ENCODE measurements at places on chromosomes 2 and 18.

- no peak for DNase-seq
Observed at GRCh38 chr18:23151414-23152099, 16.3 kb downstream of the CABLES1 start.

DNA sequence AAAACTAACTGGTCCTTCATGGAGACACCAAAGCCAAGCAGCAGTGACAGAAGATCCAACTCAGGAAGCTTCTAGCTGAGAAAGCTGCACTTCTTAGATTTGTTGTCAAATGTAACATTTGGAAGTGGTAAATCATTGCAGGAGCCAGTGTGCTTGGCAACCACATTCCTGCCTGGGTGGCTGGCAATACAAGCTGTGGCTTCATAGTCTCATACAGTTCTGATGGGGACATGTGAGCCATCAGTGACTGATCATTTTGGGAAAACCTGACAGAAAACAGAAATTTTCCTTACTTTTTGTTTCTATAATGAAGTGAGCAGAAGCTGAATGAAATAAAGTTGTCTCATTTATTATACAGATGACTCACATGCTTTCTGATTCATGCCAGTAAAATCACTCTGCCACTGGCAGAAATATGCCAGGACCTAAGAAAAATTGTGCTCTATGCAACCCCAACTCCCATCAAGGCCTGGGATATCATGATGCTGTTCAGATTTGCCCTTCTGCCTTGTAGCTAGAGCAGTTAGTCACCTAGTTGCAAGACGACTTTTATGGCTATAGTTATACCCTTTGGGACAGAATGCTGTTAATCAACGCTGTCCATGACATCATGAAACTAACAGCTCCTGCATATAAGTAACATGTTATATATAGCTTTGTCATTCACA lies 508.1 kb downstream of the ADCYAP1 start:
- no peak for DNase-seq

- no peak for DNase-seq
Observed at GRCh38 chr2:20603791-20604190, 47.1 kb downstream of the HS1BP3 start.

DNA sequence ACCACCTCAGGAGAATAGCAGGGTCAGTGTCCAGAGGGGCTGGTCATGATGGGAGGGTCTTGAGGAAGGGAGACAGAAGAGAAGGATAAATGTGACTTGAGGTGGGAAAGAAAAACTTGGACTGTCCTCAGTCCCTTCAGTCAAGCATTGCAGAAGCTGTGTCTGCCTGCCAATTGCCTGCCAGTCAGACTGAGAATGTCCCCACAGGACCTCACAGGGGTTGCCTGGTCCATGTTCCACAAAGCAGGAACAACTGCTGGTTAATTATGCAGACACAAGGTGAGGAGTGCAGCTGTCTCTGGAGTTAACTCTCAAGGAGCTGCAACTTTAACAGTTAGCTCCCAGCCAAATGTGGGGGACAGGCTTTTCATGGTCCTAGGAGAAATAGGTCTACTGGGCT lies 75.7 kb downstream of the TRIM43 start:
- DNase-seq, result no peak

- no peak for DNase-seq
Observed at GRCh38 chr2:130837175-130837810, 579 bp downstream of the ARHGEF4 start.

DNA sequence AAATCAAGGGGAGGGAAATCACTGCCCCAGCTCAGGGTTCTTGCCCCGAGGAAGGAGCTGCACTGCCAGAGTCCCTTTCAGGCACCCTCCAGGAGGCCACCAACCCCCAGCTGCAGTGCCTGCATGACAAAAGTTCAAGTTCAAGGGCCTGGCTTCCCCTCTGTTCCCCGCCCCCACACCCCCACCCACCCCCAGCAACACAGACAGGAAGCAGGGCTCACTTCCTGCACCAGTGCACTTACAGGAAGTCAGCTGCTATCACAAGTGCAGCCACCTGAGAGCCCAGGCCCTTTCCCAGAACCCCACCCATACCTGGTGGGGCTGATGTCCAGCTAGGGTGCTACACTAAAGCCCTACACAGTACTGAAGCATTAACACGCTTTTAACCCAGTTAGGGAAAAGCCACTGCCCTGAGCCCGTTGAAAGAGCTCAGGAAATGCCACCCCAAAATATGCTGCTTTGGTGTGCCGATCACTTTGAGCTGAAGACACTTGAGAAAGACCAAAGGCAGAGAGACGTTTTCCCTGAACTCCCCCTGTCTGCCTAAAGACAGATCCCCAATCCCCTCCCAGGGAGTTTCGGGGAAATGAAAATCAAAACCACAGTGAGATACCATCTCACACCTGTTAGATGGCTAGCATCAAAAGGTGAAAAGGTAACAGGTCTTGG lies 109.9 kb upstream of the CAB39 start:
- DNase-seq, result no peak

GRCh38 chr2:235523486-235524150 lies 29.8 kb downstream of the AGAP1 start:
- no peak for DNase-seq

- no peak for DNase-seq
Observed at GRCh38 chr2:187644486-187644885, 90.3 kb upstream of the TFPI start.

DNA sequence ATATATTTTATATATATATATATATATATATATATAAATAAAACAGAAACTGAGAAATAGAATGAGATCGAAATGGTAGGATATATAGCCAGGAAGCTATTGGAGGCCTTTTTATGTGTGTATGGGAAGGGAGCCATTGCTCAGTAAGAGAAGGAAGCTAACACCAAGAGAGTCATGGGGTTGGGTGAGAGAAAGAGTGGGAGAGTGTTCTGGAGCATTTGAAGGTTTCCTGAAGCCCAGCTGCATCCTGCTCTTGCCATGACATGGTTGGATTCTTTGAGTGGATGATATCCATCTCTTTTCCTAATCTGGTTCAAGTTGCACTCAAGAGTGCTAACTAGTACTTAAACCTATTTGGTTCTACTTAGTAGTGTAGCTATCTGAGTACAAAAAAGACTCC lies 282.3 kb downstream of the DYSF start:
- DNase-seq, result no peak

- DNase-seq, result no peak
Observed at GRCh38 chr2:121698318-121698930, 38.3 kb downstream of the NIFK start.

- DNase-seq, result no peak
Observed at GRCh38 chr18:1779587-1779986, 791.7 kb downstream of the METTL4 start.

DNA sequence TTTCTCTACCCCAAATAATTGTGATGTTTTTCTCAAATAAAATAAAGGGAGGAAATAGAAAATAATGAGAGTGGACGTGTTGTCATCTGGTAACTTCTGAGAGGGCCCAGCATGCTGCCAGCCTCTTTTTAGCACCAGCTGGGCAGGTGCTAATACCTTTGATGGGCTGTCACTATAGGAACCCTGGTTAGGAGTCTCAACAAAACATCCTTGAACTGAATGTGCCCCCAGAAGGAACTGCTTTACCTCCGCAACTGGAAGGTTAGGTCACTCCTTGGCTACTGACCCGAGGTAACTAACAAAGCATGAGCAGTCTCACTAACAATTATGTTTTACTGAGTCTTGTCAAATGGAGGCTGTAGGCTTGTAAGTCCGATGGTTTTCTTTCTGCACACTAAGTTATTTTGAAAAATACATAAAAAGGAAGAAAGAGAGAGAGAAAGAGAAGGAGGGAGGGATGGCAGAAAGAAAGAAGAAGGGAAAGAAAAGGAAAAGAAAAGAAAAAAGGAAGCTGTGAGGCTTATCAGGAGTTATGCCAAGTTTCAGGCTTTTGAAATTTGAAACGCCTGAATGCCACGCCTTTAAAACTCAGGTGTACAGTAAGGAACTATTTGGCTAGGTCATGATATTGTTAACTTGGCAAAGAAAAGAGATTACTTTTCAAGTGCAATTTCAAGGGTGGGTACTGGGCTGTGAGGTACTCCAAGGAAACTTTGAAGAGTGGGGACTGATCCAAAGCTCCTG lies 91.0 kb downstream of the TGIF1 start:
- DNase-seq, result no peak

GRCh38 chr18:9016633-9017166 lies 85.8 kb upstream of the NDUFV2 start:
- no peak for DNase-seq

- DNase-seq, result no peak
Observed at GRCh38 chr2:240955306-240956170, 42.9 kb upstream of the SNED1 start.

GRCh38 chr2:120404941-120405758 lies 59.2 kb downstream of the INHBB start:
- no peak for DNase-seq

GRCh38 chr2:235639885-235640284 lies 146.0 kb downstream of the AGAP1 start:
- DNase-seq, result no peak

GRCh38 chr2:234839285-234839684 lies 112.5 kb upstream of the SH3BP4 start:
- no peak for DNase-seq

Data from astrocyte of the spinal cord (primary cell).